CD4-positive, alpha-beta T cell treated with Interleukin-12 subunit alpha and Interleukin-12 subunit beta, for 1 hour (primary cell): ENCODE measurements at places on chromosomes 13 and 19.

- DNase-seq: no peak
Observed at GRCh38 chr13:112959206-112959605, 9.8 kb upstream of the MCF2L start.

DNA sequence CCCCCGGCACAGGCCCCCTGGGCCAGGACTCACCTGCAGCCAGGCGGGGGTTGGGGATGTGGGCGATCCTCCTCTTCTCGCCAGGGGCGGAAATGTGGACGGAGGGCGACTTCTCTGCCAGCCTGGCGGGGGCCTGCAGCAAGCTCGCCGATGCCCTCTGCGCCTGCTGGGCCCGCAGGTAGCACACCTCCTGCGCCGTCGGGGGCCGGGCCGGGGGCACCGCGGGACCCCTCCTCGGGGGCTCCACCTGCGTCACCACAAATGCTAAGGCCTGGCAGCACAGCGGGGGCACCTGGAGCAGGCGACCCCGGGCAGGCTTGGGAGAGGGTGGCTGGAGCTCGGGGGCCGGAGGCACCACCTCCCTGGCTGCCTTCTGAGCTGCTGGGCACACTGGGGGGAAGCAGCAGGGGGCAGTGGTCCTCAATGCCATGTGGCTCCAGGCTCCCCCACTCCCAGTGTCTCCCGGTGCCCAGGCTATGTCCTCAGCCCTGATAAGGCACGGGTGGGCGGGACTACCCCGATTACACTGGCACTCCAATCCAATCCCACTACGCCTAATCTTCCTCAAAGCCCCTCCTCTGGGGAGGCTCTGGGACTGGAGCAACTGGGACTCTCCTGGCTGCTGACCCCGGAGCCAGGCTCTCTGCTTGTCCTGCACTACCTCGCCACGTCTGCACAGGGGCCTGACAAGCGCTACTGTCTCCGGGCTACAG is 11.6 kb upstream of the ATP8B3 start:
- DNase-seq: no peak

GRCh38 chr19:6495947-6496346 is 6.2 kb downstream of the TUBB4A start:
- no peak for DNase-seq

GRCh38 chr13:76223565-76223964 is 587.4 kb downstream of the LMO7 start:
- DNase-seq: no peak

DNA sequence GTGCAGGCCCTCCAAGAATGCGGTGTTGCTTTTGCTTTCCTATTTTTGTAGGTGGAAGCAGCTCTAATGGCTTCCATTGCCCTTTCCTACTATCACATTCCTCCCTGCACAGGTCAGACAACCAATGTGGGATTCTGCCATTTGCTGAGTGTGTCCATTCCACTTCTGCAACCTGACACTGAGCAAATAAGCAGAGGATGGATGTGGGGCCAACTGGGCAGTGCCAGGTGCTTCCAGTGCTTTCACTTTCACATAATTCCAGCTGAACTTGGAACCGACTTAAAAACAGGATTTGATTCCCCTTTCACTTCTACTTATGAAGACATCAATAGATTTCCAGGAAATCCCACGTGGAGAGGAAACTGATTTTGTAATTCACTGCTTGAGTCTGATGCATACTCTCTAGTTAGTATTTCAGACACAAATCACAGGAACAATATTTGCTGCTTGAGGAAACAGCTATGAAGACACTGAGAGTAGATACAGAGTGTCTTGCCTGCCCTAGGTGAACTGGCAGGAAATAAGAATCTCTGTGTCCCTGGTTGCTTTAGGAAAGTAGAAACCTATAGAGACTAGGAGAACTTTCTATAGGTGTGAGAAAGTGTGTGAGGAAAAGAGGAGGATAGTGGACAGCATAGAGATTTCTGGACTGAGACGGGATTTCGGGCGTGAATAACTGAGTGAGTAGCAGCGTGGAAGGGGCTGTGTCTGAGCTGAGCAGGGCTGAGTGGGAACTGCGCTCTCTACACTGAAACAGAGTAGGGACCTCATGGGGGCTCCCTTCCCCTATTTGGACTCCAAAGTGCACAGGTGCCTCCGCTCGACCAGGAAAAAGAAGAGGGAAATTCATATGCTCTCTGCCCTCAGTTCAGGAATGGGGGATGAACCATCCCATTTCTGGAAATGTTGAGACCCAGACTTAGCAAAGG is 22.5 kb downstream of the LGALS16 start:
- no peak for DNase-seq
